ENCODE measurements at places on chromosomes 12 and 14. TPM values are rescaled to one million over a fixed set of nuclear protein-coding genes. Genes with fewer than 3 reads are reported as not detected.

GRCh38 chr12:124687917-124688316, 120.5 kb upstream of the NCOR2 start:
- H3K36me3 ChIP-seq: peaks cover 3% of the 10 kb centered on the region
- peak overlapping the region; percentile 68 for H3K4me3 ChIP-seq
- H3K4me1 ChIP-seq: peaks cover 29% of the 10 kb centered on the region
- H3K27me3 ChIP-seq: no peaks in the 10 kb centered on the region

Gene VRTN
- not detected for total RNA-seq

- peaks cover 10% of the 10 kb centered on the region for H3K4me1 ChIP-seq
- H3K36me3 ChIP-seq: no peaks in the 10 kb centered on the region
- H3K4me3 ChIP-seq: no peak overlapping the region
- DNase-seq: no peak
These were observed 149.5 kb upstream of the MYL2 start for GRCh38 chr12:111069886-111070285.

Gene GPRC5D
- total RNA-seq: not detected

DNA sequence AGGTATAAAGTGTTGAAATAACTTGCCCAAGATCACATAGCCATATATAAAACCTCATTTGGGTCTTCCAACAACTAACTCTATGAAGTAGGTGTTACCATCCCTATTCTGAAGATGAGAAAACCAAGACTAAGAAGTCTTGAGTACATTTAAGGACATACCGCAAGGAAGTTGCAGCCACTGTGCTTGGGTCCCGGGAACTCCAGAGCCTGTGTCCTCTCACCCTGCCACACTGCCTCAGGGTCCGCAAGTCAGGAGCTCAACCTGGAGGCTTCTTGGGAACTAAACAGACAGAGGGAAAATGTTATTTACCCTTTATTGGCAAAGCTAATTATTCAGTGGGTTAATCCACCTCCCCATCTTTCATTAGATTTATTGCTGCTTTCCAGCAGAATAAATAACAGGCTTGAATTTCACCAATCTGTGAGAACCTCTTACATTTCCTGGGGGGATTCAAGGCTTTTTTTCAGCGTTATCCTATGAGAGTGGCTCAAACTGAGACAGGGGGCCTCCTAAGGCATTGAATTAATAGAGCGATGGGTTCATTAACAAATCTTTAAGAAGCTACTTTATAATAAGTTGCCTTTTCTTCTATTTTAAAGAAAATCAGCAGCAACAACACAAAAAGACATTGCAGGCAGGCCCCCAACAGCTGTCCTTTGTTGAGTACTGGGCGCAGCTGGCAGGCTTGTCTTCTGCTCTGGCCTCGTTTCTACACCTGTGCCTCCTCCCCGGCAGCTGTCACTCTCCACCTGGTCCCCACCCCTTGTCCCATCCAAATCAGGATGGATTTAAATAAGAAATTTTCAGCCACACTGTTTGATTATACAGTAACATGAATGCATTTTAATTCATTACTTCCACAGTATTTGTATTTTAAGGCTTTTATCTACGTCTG, 25.3 kb downstream of the PHLDA1 start:
- no peaks in the 10 kb centered on the region for H3K36me3 ChIP-seq
- no peak overlapping the region for H3K27ac ChIP-seq
- H3K4me3 ChIP-seq: no peak overlapping the region
- H3K4me1 ChIP-seq: no peaks in the 10 kb centered on the region
- DNase-seq: no peak

Gene NUBPL
- total RNA-seq: 11.3 TPM

Gene KRT79
- total RNA-seq: not detected

DNA sequence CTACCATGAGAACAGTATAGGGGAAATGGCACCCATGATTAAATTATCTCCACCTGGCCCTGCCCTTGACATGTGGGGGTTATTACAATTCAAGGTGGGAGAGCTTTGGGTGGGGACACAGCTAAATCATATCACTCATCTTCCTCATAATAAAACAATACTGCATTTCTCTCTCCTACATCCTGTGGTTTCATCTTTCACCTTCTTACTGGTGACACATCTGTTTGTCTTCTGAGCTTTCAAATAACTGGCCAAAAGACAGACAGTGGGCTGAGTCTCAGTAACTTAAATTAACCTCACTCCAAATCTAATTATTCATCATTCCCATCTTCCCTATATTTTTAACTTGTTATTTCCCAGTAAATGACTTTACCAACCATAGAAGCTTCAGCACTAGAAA, 729.7 kb upstream of the USP15 start:
- H3K36me3 ChIP-seq: no peaks in the 10 kb centered on the region
- no peaks in the 10 kb centered on the region for H3K4me1 ChIP-seq
- no peak overlapping the region for H3K27ac ChIP-seq
- peaks cover 3% of the 10 kb centered on the region for H3K27me3 ChIP-seq
- DNase-seq: no peak
- no peak overlapping the region for H3K4me3 ChIP-seq

Gene PLA2G1B
- total RNA-seq: not detected

DNA sequence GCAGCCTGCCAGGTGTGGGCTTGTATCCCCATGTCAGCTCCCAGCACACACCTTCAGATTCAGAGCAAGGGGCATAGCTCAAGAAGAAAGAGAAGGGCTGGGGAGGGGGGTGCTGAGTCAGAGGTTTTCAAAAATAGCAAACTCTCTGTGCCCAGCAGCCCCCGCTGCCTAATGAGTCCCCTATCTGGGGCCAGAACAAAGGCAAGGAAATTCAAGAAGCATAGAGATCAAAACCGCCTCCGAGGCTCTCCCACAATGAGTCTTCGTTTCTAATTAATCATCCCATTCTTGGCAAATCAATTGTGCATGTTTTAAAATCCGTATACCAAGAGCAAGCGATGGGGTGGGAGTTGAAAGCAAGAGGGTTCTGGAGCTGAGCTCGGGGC, 19.5 kb upstream of the CMKLR1 start:
- H3K36me3 ChIP-seq: no peaks in the 10 kb centered on the region
- no peak overlapping the region for H3K27ac ChIP-seq
- no peak for DNase-seq
- H3K4me1 ChIP-seq: no peaks in the 10 kb centered on the region
- H3K27me3 ChIP-seq: peaks cover 25% of the 10 kb centered on the region
